Forelimb muscle (tissue), 1 donor: ENCODE measurements at places on chromosomes 5 and 9.

DNA sequence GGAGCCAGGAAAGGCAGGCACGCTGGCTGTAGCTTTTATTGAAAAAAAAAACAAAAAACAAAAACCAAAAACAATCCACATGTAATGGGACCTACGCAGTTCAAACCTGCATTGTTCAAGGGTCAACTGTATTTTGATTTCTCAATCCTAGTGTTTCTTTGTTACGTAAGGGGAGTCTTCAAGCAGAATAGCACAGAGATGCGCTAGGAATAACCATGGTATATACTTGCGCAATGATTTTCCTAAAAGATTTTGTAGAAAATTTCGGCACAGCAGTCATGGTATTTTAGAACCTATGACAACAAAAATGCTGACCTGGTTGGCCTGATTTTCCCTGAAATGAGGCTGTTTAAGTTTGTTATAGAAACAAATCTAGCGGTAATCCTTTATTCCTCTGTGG is 1110.5 kb upstream of the WWC1 start:
- no peak for DNase-seq

GRCh38 chr9:136786451-136786850 is 4.7 kb upstream of the TMEM141 start:
- DNase-seq = no peak

DNA sequence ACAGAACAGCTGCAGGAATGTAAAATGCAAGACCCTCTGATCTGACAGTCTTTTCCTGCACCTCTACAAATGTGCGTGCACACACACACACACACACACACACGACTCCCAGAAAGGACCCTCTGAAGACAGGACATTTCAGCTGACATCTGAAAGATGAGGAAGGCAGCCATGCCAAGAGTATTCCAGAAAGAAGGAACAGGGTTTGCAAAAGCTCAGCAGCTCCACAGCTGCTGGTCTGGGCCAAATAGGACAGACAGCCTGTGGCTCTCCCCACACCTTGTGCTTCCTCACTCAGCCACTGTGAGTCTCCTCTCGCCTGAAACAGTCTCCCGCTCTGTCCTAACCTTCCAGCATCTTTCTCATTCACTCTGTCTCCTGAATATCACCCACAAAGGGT is 189.0 kb downstream of the PALM2AKAP2 start:
- DNase-seq = no peak

GRCh38 chr9:77177894-77178794 is 810 bp downstream of the VPS13A start:
- no peak for DNase-seq
